ENCODE measurements at places on chromosomes 7 and 10.

DNA sequence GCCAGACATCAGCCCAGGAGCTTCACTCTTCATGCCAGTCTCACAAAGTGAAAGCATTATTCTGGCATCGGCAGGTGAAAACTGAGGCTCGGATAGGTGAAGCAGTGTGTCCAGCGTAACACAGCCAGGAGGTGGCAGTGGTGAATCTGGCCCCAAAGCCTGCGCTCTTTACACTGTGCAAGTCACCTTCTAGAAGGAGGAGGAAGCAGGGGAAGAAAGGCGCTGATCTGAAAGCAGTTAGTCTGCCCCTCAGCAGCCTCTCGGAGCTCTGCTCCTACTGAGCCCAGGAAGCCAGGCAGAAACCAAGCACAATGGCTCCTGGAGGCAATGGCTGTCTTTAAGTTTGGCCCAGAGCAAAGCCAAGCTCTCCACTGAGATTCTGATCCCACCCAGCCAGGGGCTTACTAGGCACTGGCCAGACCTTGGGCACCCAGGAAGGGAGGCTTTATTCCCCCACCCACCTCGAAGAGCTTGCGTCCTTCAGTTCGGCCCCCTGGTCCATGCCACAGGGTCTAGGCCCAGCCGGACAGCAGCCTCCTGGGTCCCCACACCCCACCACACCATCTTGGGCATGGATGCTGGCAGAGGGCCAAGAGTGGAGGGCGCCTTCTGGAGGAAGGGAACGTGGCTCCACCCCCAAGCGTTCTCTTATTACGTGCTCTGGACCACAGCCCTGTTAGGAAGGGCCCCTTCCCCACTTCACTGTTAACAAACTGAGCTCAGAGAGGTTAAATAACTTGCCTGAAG lies 104.5 kb downstream of the GRID1 start:
- DNase-seq: peak; percentile 53

GRCh38 chr10:89242345-89242684 lies 9.3 kb downstream of the LIPA start:
- no peak for DNase-seq

- no peak for DNase-seq
Observed at GRCh38 chr10:70253878-70254765, 20.9 kb upstream of the PPA1 start.

- no peak for DNase-seq
Observed at GRCh38 chr7:96737545-96738050, 28.0 kb upstream of the SEM1 start.

GRCh38 chr10:819326-819725 lies 112.2 kb downstream of the LARP4B start:
- DNase-seq: no peak

DNA sequence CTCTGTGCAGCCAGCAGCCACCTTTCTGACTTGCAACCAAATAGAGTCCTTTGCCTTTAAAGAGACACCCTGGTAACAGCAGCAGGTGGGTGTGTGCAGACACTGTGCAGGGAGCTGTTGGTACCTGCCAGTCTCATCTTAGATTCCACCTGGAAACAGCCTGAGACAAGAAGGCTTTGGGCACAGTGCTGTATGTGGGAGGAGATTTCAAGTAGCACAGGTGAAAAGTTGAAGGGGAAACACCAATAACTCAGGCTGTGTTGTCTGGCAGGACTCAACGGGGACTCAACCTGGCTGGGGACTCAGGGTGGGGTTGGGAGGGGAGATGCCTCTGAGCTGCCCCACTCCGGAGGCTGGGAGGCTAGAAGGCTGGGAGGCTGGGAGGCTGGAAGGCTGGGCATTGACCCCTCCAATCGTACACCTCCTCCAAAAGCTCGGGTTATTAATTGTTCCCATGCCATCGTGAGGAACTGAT lies 6.7 kb downstream of the CPXM2 start:
- no peak for DNase-seq

DNA sequence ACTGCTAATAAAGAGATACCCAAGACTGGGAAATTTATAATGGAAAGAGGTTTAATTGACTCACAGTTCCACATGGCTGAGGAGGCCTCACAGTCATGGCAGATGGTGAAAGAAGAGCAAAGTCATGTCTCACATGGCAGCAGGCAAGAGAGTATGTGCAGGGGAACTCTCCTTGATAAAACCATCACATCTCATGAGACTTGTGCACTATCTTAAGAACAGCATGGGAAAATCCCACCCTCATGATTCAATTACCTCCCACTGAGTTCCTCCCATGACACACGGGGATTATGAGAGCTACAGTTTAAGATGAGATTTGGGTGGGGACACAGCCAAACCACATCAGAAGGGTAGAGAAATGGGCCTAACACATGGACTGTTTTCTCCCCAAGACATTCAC lies 156.3 kb downstream of the CCDC71L start:
- no peak for DNase-seq

DNA sequence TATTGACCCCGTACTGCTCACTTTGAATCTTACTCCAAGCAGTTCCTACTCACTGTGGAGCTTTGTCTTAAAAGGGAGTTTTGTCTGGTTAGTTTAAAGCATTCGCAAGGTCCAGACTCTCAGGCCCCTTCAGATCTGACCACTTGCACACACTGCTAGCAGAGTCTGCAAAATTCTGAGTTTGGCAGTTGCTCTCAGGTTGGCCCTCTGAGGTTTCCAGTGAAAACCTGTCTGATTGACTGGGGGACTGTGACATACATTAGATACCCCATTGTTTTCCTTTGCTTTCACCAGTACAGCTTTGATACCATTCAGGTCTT lies 149.2 kb downstream of the XPNPEP1 start:
- DNase-seq: no peak

All from hippocampal formation (tissue), 2 donors.